ENCODE measurements at places on chromosomes 2 and 18.
A peak's percentile ranks its signal among the peaks of the same experiment; 100 is the strongest.

DNA sequence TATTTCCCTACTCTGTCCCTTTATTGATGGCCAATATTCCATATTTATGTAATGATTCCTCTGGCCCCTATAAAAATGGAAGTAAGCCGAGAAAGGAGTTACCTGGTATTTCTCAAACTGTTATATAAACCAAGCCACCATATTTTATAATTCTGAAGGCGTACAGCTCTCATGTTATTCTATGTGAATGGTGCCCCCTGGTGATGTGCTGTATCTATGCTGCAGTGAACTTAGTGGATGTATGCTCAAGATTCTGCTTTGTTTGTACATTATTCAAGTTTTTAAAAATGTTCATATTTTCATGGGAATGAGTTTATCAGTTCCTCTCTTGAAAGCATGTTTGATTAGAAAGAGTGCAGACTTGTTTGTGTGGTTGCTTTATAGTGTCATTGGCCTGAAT is 194.5 kb upstream of the LRRTM1 start:
- no peak for DNase-seq

GRCh38 chr2:170139276-170139967 is 38.5 kb upstream of the MYO3B start:
- DNase-seq, result no peak

DNA sequence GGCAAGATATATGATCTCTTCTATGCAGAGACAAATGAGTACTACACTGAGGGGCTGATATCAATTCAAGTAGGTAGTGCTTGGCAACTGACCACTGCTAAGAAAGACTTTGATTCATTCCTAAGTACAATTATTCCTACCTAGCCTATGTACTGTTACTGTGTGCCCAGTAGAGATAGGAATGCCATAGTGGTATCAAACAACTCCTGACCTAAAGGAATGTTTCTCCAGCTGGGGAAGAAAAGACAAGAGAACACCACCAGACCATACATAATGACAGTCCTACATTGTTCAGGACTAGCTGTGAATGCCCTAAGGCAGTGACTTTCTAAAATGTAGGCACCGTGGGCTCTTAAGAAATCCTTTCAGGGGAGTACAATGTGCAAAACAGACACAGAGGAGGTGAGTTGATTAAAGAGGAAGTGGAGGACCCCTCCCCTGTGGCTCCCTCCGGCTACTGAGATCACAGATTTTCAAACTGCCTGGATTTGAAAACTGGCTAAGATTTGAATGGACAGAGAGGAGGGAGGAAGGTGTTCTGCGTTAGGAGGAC is 89.1 kb downstream of the ANTXR1 start:
- DNase-seq, result no peak

- peak; percentile 15 for DNase-seq
These were observed 42.7 kb upstream of the ALPP start for GRCh38 chr2:232335859-232336215.

- DNase-seq, result no peak
These were observed 85.7 kb downstream of the ARHGEF4 start for GRCh38 chr2:130922417-130922816.

DNA sequence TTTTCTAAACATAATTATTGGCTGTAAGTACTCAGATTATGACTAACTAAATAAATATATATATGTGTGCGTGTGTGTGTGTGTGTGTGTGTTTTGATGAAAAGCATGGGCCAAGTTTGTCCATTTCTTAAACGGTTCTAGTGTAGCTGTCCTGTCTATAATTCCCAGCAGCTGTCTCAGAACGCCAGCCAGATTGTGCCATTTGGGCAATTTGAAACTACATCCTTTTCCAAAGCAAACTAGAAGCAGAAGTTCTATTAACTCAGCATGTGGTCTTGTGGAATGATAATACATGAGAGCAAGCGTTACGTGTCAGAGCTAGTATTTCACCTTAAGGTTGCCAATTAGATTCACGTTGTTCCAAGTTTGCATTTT is 1.7 kb downstream of the ARHGAP28 start:
- no peak for DNase-seq

GRCh38 chr2:33380001-33380609 is 96.3 kb upstream of the RASGRP3 start:
- no peak for DNase-seq

GRCh38 chr2:163397451-163397850 is 338.4 kb downstream of the FIGN start:
- no peak for DNase-seq

GRCh38 chr2:100730290-100730868 is 89.6 kb upstream of the NPAS2 start:
- peak; percentile 72 for DNase-seq

GRCh38 chr2:201116959-201117734 is 1.2 kb downstream of the CFLAR start:
- no peak for DNase-seq

GRCh38 chr2:191713837-191714236 is 35.9 kb downstream of the NABP1 start:
- DNase-seq, result peak; percentile 52

DNA sequence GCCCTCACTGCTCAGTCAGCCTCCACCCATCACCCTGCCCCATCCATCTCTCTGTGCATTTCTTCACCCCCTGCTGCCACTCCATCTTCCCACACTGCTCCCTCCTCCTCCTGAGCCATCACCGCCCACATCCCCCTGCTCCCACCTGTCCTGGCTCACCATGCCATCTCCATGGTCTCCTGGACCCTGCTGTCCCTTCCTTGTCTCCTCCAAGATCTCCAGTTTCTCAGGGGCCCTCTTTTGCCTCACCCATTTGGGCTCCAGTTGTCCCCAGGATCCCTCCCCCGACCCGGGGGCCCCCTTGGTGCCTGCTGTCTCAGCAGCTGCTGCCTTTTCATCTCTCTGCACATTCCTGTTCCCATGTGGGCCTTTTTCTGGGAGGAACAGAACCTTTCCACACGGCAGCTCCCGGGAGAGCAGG is 10.6 kb downstream of the SPEG start:
- no peak for DNase-seq

DNA sequence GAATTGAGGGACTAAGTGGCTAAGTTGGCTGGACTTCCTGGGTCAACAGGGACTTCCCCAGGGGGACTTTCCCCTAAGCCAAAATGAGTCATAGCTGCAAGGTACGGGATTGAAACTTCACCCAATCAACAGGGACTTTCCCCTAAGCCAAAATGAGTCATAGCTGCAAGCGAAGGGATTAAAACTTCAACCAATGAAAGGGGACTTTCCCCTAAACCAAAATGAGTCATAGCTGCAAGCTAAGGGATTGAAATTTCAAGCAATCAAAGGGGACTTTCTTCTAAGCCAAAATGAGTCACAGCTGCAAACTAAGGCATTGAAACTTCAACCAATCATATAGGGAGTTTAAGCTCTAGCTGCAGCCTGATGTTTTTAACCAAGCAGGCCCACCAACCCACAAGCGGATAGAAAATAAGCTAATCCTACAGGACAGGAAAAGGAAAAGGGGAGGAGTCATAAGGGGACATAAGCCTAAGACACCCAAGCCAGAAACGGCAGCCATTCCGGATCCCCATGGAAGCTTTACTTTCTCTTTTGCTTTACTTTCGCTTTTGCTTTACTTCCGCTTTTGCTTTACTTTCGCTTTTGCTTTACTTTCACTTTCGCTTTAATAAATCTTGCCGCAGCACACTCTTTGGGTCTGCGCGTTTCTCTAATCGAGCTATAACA is 1375.4 kb upstream of the CELF4 start:
- no peak for DNase-seq

- DNase-seq, result no peak
These were observed 157.3 kb upstream of the FANCL start for GRCh38 chr2:58398406-58398805.

GRCh38 chr2:236753606-236754270 is 184.1 kb downstream of the ACKR3 start:
- no peak for DNase-seq

- no peak for DNase-seq
These were observed 56.5 kb downstream of the RASGRP3 start for GRCh38 chr2:33532966-33533365.

- DNase-seq, result no peak
These were observed 2.4 kb downstream of the WDR43 start for GRCh38 chr2:28896906-28897305.

DNA sequence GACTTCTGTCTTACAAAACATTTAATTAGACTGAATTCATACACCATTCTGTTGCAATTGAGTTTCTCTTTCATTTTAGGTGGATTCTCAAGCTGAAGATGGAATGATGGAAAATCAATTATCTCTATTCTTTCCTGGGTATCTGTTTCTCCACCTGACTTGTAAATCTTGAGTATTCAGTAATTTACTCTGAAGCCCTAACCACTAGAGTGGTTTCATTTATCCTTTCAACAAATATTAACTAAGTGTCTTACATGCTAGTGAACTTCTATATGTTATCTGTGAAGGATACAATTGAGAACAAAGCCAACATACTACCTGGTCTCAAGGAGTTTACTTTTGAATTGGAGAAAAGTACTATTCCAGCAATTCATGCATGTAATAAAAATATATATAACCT is 94.1 kb upstream of the ZNF804A start:
- DNase-seq, result no peak

DNA sequence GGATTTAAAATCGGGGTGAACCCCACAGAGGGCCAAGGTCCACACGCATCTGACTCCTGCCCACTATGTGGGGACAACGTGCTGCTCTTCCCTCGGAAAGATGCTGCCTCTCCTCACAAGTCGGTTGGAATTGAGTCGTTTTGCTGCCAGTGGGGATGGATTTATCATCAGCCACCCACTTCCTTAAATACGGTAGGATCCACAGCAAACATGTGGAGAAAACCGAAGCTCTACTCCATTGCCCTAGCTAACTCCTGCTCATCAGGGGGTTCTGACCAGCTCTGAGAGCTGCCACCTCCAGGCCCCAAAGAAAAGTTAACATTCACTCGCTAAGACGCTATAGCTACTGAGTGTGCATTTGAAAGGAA is 80.9 kb downstream of the CHRNA1 start:
- peak; percentile 39 for DNase-seq

DNA sequence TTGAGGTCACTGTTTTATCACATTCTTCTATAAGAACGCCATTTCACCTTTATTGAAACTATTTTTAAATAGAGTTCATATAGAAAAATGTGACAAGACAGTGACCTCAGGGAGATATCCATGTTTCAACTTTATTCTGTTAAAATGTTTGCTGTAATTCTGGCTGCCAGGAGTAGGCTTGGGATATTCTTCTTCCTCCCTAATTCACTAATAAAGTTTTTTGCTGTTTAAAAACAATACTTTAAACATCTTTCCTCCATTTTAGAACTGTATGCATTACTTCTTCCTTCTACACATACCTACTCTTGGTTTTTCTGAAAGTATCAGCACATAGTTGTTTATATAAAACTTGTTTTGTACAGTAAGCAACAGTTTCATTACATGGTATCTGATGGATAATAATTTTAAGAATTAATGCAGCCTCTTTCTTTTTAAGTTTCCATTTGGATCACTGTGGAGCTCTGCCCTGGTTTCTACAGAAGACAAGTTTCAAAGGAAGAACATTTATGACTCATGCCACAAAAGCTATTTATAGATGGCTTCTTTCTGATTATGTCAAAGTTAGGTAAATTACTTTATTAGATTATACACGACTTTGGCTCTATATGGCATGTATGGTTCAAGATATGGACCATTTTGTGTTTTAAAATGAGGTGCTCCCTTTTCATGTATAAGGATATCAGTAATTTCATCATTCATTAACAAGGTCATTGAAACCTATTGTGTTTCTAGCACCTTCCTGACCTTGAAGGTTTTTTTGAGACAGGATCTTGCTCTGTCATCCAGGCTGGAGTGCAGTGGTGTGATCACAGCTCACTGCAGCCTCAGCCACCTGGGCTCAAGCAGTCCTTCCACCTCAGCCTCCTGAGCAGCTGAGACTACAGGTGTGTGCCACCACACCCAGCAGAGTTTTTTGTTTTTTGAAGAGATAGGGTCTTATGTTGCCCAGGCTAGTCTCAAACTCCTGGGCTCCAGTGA is 7.2 kb downstream of the CPSF3 start:
- DNase-seq, result no peak

DNA sequence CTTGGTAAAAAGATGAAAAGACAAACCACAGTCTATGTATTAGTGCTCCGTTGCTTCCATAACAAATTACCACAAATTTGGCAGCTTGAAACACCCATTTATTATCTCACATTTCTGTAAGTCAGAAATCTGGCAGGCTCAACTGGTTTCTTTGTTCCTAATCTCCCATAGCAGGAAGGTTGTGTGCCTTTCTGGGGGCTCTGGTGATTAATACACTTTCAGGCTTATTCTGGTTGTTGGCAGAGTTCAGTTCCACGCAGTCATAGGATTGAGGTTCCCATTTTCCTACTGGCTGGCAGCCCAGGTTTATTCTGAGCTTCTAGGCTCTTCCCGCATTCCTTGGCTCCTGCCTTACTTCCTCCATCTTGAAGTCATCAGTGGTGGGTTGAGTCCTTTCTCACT is 189.3 kb downstream of the ANAPC1 start:
- no peak for DNase-seq

DNA sequence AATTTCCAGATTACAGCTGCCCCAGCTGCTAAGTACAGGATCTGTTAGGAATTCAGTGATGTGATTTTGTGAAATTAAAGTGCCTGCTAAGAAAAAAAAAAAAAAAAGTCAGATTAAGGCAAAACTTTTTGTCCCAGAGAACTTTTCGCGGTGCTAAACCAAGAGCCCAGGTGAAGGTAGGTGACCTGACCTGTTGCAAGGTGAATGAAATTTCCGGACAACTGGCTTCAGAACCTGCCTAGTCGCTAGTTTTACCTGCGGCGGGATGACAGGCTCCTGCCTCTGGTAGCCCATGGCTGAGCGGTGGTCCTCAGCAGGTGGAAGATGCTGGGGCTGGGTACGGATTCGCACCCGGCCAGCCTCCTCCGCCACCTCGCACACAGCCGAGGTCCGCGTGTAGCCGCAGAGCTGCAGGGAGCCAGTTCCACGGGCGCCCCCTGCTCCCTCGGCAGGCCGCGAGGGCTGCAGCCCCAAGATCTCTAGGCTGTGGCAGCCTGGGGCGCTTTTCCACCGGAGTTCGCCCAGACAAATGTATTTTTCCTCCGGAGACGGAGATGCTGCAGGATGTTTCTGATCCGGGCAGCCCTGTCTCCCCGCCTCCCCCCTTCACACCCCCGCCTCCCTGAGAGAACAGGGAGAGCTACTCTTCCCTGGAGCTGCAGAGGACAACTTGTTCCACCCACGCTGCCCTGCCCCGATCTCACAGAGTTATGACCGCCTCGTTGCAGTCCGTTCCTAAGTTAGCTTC is at the start of gene SLC38A11:
SLC38A11 (minus strand) TSS at position 572 of the 748 bp plus-strand sequence; CDS start at position 294, 278 bp downstream.
- peak; percentile 41 for DNase-seq

DNA sequence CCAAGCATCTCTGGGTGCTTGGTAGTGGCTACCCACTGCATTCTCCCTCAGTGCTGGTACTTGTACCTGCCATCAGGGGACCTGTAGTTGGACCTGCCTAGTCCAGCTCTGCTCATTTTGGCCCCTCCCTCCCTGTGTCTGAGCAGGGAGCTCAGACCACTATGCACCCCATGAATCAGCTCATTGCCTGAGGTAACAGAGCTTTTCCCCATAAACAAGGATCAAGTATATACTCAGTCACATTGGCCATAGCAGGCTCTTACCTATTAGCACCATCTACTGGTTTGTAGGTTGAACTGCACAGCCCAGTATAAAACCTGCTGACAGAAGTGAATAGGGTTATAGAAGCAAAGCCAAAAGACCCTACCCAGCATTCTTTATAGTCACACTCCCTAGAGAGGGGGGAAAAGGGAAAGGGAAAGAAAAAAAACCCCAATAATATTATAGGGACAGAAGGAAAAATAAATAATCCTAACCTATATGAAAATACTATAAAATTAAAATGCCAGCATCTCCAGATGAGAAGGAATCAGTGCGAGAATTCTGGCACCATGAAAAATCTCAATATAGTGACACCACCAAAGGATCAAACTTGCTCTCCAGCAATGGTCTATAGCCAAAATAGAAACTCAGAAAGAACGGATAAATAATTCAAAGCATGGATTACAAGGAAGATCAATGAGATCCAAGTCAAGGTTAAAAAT is 6.9 kb upstream of the FLACC1 start:
- peak; percentile 47 for DNase-seq

All from H9 (cell line).